ENCODE measurements at places on chromosomes 2 and 18.
A peak's percentile ranks its signal among the peaks of the same experiment; 100 is the strongest.

- DNase-seq = no peak
Measured at GRCh38 chr2:29110916-29111535, 4.2 kb upstream of the CLIP4 start.

- DNase-seq = no peak
Measured at GRCh38 chr2:155169317-155169716, 470.8 kb downstream of the KCNJ3 start.

GRCh38 chr18:76396792-76397191 lies 98.2 kb downstream of the ZNF516 start:
- DNase-seq = no peak

- DNase-seq = peak; percentile 76
Measured at GRCh38 chr2:229445019-229445418, 173.9 kb upstream of the PID1 start.

- no peak for DNase-seq
Measured at GRCh38 chr2:102662833-102663232, 43.5 kb downstream of the SLC9A2 start.

DNA sequence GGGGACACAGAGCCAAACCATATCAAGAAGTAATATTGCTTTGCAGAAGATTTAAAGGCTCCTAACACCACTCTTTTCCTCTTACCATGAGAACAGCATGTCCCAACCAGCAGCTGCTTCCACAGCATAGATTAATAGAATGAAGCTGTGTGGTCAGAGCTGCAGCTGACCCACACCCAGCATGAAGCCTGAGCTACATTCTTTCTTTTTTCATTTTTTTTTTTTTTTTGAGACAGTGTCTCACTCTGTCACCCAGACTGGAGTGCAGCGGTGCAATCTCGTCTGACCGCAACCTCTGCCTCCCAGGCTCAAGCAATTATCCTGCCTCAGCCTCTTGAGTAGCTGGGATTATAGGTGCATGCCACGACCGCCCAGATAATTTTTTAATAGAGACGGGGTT lies 289.8 kb downstream of the RAD51AP2 start:
- no peak for DNase-seq

DNA sequence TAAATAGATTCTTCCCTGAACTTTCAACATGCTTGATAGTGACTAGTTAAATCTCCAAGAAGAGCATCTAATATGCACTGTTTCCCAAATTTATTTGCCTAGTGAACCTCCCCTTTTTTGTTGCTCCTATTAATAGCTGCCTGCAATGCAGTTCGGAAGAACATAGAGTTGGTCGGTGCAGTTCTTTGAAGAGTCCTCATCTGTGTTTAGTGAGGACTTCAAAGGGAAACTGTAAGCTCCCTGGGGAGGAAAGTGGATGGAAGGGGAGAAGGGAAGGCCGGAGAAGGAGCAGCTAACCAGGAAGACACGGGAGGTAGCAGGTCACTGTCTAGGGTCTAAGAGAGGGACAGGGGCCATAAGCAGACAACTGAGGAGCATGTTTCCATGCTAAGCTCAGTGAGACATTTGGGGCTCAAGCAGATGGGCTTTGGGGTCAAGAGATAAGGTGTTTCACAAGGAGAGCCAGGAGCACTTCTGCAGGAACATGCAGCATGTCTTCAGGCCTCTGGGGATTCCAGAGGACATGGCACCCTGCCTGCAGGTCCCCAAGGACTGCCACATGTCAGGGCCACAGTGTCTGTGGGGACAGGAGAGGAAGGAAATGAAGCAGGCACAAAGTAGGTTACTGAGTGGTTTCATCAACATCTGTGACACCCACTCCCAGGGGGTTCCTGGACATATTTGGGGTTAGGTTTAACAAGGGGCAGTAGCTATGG lies 48.7 kb upstream of the ANXA4 start:
- no peak for DNase-seq

Data from GM04504 (cell line).